ENCODE measurements at places on chromosomes 7 and 10.

GRCh38 chr10:46035923-46036849, 5.8 kb upstream of the NCOA4 start:
- no peak for DNase-seq

DNA sequence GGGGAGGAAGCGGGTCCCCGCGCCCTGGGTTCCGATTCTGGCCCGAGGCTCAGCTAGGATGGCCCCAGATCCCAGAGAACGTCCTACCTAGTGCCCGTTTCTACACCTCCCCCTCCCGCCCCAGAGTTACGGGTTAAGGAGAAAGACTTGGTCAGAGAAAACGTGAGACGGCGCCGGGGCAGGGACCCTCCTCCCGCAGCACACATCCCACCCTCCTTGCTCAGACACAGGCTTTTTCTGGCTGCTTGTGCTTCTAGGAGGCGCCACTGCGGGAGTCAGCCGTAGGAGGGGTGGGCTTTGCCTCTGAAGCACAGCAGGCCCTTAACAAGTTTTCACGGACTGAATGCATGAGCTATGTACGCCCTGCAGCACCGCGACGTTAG, 104.9 kb upstream of the LEP start:
- DNase-seq: no peak

- no peak for DNase-seq
These were observed 149.0 kb downstream of the TNS3 start for GRCh38 chr7:47432671-47433563.

DNA sequence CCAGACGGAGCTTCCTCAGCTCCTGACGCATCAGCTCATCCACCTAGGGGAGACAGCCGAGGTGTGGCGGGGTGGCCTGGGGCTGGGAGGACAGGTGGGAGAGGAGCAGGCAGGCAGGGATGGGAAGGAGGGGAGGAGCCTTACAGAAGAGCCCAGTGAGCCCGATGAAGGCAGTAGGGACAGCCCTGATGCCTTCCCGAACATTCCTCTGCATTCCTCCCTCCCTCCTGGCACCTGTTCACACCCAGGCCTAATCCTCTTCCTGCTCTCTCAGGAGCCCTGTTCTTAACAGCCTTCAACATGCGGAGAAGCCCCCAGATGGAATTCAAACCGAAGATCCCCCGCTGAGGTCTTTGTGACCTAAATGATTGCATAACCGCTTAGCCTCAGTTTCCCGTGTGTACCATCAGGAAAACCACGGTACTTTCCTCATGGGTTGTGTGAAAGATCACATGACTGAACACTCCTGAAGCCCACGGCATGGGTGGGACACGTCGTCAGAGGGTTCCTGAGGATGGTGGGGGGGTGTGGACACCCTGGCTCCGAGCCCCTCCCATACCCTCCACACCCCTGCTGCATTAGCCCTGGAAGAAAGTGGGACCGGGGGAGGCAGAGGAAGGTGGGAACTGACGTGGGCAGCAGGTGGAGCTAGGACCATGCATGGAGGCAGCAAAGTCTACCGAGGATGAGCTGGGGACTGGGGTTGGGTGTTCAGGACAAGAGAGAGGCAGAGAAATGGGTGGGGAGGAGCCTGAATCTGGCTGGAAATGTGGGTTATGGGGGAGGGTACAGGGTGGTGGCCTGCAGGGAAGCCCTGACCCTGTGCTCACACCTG, 8.8 kb upstream of the ASB10 start:
- no peak for DNase-seq

Data from fibroblast of skin of right biceps (primary cell).